ENCODE measurements at places on chromosomes 4 and X. TPM values are rescaled to one million over a fixed set of nuclear protein-coding genes. Genes with fewer than 3 reads are reported as not detected.

- DNase-seq = no peak
Measured at GRCh38 chrX:27860337-27860736, 52.5 kb downstream of the MAGEB10 start.

The NWD2 gene
- 29.0 TPM for total RNA-seq

- DNase-seq = peak; percentile 12
Measured at GRCh38 chrX:19865567-19866363, 21.6 kb downstream of the SH3KBP1 start.

The SSX2 gene
- total RNA-seq = not detected

Data from mesenteric fat pad (tissue), 1 donor.